Ascending aorta (tissue), 2 donors: ENCODE measurements at places on chromosomes 12 and 14.
A peak's percentile ranks its signal among the peaks of the same experiment; 100 is the strongest.

DNA sequence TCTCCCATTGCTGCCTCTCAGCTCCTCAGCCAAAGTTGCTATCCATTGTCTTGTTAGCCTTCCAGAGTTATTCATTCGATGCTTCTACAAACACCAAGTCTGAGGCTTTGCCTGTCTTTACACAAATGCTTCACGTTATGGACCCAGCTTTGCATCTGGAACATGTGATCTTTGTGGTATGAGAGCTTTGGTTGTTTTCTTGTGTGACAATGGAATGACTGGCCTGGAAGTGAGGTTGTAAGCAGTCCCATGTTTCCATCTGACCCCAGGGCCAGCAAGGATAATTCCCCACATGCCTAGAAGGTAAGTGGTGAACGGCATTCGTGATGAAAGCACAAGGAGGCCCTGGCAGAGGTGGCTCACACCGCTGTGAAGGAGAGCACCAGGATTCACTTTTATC is 866.7 kb upstream of the TMEM132C start:
- no peak for DNase-seq

DNA sequence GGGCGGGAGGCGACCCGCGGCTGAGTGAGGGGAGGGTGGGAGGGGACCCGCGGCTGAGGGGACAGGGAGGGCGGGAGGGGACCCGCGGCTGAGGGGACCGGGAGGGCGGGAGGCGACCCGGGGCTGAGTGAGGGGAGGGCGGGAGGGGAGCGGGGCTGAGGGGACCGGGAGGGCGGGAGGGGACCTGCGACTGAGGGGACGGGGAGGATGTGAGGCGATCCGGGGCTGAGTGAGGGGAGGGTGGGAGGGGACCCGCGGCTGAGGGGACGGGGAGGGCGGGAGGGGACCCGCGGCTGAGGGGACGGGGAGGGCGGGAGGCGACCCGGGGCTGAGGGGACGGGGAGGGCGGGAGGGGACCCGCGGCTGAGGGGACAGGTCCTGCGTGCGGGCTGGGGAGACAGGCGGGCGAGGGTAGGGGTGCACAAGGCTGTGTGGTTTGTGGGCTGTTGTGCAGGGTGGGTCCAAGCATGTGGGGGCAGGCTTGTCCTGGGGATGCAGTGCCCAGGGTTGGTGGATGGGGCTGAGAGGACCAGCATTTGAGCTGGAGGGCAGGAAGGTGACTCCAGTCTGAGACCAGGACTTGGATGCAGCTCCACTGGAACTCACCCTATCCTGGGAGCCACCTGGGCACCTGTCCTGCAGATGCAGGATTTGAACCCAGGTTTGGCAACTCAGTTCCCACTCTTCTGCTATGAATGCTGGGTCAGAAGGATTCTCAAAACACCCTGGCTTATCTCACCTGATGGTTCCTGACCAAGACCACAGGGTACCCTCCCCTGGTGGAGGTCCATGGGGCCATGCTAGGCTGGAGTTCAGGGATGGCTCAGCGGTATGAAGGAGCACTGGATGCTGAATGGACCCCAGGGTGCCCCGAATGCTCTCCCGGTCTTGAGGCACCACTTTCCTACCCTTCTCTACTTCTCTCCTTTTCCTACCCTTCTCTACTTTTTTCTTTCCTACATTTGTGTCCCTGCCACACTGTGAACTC is 9.4 kb downstream of the PLD4 start:
- DNase-seq: peak; percentile 63

DNA sequence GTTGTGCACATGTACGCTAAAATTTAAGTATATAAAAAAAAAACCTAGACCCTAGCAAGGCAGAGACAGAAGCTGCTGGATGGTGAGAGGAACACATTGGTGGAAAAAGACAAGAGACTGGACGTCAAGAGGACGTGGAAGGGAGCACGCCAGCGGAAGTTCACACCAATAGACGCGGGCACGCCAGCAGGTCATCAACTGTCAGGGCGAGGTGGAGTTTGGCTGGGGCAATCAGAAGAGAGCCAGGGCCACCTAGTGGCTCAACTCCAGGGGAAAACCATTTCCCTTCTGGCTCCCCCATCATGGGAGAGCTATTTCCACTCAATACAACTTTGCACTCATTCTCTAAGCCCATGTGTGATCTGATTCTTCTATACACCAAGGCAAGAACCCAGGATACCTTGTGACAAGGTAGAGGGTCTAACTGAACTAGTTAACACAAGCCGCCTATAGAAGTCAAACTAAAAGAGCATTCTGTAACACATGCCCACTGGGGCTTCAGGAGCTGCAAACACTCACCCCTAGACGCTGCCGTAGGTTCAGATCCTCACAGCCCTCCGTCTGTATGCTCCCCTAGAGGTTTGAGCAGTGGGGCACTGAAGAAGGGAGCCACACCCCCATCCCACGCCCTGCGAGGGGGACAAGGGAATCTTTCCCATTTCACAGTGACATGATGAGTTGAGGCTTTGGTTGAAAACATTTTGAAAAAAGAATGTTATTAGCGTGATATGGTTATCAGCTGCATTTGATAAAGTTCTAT is 702.7 kb downstream of the TMTC2 start:
- DNase-seq: no peak

DNA sequence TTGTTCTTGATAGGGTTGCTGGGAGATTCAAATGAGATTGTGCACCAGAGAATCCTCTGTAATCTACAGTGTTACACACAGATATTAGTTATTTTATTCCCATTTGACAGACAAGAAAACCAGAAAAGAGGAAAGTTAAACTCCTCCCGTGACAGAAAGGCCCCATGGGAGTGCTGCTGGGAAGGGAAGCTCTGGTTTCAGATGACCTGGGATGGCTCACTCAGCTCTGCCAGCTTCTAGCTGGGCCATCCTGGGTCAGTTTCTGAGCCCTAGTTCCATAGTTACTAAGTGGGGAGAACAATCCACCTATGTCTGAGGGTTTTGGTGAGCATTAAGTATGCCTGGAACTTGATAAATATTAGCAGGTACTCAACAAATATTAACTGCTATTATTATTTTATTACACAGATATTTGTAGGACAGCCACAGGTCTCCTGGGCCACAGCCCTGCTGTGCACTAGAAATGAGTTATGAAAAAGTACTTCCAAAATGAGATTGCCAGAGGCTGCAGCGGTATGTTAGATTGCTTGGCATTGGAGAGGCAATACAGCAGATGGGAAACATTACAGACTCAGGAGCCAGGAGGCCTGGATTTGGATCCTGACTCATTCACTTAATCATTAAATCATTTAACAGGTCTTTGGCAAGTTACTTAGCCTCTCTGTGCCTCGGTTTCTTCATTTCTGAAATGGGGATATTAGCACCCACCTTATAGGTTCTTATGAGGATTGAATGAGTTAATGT is 47.1 kb upstream of the STON2 start:
- DNase-seq: no peak

DNA sequence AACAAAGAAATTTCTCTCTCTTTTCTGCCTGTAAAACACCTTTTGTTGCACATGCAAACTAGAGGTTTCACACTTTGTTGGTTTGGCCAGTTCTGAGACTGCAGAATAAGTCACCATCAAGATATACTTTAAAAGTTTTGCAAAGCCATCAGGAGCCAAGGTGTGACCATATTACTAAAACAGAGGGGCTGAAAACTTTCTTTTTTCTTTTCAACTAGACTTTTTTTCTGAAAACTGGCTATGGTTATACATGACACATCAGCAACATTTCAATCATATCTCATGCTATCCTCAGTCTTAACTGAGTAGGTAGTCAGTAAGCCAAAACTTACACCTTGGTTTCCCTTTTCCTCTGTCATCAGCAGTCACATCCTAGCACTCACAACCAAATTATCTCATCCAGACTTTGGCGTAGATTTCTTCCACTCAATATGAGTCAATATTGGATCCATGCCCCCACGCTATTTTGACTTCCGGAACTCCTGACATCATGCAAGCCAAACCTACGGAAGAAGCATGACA is 4.1 kb upstream of the IFNG start:
- no peak for DNase-seq

GRCh38 chr12:10189653-10190052 is 10.8 kb downstream of the TMEM52B start:
- no peak for DNase-seq

GRCh38 chr12:88310069-88310468 is 168.0 kb downstream of the TMTC3 start:
- no peak for DNase-seq

DNA sequence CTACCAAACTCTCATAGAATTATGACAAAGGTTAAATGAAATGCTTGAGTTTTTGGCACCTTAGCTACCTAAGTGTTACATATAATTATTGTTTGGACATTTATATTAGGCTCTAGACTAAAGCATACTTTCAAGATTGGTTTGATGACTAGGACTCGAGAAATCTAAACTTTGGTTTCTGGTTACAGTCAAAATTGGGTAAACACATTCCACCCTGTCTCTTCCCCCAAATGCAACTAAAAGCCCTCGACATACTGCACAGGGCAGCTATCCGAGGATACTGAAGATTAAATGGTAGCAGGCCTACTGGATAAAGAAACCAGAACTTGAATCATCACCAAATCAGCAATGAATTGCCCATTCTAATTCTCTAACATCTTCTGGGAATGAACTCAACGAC is 369.1 kb downstream of the PRKD1 start:
- no peak for DNase-seq

DNA sequence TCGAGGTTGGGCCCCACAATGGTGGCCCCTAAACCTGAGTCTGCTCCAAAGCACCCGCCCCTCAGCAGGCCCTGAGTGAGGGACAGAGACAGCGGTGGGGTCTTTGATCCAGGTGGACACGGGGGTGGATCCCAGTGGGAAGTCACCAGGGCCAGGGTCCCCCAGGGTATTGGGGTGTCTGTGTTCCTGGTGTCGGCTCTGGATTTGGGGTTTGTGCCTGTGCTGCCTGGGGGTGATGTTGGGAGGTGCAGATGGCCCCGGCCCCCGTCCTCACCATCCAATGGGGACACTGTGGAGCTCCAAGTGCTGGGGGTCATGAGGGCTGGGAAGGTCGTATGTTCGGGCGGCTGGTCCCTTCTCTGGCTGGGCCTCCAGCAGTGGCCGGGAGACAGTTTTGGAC is 354.2 kb downstream of the TMEM121 start:
- DNase-seq: no peak
